ENCODE measurements at places on chromosomes 7 and 10. TPM values are rescaled to one million over a fixed set of nuclear protein-coding genes. Genes with fewer than 3 reads are reported as not detected.

DNA sequence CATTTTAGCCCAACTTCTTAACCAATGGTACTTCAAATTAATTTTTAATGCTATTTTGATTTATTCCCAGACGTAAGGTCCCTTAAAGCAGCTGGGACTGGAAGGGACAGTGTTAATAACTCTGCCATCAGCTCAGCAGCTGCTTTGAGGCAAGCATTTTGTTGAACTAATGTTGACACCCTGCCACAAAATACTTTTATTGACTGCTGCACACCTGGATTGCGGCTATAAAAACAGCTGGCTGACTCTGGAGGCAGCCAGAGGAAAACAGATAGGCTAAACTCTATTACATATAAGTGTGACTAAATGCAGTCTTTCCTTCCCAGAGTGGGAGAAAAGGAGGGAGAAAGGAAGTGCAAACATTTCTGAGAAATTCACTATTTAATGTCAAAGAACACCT, 77.6 kb downstream of the ETV1 start:
- no peak for DNase-seq

DNA sequence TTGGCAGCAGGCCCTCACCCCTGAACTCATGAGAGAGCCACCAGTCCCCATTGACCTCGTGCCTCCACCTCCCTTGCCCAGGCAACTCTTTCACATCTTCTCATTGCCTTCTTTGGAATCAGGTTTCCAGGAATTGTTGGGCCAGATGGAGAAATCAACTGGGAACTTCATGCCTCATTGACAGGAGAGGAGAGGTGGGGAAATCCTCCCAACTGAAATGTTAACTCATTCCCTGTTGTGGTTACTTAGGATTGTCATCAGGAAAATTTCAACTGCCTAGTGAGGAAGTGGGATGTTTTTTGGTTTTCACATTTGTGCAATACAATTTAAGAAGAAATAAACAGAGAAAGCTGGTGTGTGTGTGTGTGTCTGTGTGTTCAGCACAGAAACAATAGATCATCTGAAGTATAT, 106.6 kb upstream of the INHBA start:
- DNase-seq, result peak; percentile 58

GRCh38 chr7:150986099-150986512, 4.7 kb upstream of the NOS3 start:
- peak; percentile 48 for DNase-seq

Gene AUTS2
- 33.4 TPM for total RNA-seq

Gene ACHE
- total RNA-seq, result 0.16 TPM

Gene IKZF1
- not detected for total RNA-seq

Gene HOXA9
- not detected for total RNA-seq
